Activated CD8-positive, alpha-beta T cell treated with anti-CD3 and anti-CD28 coated beads, Interleukin-2, amount 10 ng/mL, durations not matched to agents 7 days and 5 days (primary cell): ENCODE measurements at places on chromosomes 12 and 14. TPM values are rescaled to one million over a fixed set of nuclear protein-coding genes. Genes with fewer than 3 reads are reported as not detected.

SLC6A13 gene
- total RNA-seq, result 0.26 TPM

TPPP2 gene
- total RNA-seq, result not detected

AVPR1A gene
- not detected for total RNA-seq

PTPN6 gene
- total RNA-seq, result 354 TPM

TEX52 gene
- total RNA-seq, result 0.29 TPM

ETFRF1 gene
- 9.7 TPM for total RNA-seq

TRIM9 gene
- 0.63 TPM for total RNA-seq

FIGNL2 gene
- total RNA-seq, result 0.37 TPM

TEDC1 gene
- 61.8 TPM for total RNA-seq

HOXC11 gene
- total RNA-seq, result not detected

RNASE7 gene
- total RNA-seq, result not detected

MGST1 gene
- not detected for total RNA-seq

RTL1 gene
- not detected for total RNA-seq

- DNase-seq, result no peak
Measured at GRCh38 chr12:32765906-32766305, 10.2 kb upstream of the YARS2 start.

- peak; percentile 76 for DNase-seq
Measured at GRCh38 chr12:26113853-26114719, 10.8 kb downstream of the BHLHE41 start.

- no peak for DNase-seq
Measured at GRCh38 chr12:14366209-14367039, 942 bp downstream of the ATF7IP start.

- no peak for DNase-seq
Measured at GRCh38 chr14:104195361-104195760, 57.0 kb downstream of the KIF26A start.

- DNase-seq, result no peak
Measured at GRCh38 chr14:87343652-87344051, 649.3 kb downstream of the GALC start.

- no peak for DNase-seq
Measured at GRCh38 chr12:22014041-22014782, 31.8 kb upstream of the CMAS start.

GRCh38 chr12:108477055-108477880, 37.8 kb upstream of the FICD start:
- DNase-seq, result no peak

DNA sequence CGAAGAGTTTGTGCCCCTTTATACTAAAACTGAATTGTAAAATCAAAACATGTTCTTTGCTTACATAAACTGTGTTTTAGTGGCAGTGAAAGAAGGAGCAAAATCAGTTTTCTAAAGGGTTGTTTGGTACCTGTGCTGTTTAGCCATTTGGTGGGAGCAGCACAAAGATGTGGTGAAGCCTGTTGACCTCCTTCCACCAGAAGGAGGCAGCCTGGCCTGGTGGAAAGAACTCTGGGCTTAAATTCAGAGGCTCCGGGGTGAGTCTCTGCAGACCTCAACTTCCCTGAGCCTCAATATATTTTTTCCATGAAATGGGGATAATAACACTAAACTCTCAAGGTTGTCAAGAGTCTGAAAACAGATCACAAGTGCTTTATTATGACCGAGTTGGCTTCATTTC, 502.5 kb downstream of the VRK1 start:
- DNase-seq, result peak; percentile 36

- DNase-seq, result no peak
Measured at GRCh38 chr12:127411981-127412380, 855.0 kb upstream of the TMEM132C start.

DNA sequence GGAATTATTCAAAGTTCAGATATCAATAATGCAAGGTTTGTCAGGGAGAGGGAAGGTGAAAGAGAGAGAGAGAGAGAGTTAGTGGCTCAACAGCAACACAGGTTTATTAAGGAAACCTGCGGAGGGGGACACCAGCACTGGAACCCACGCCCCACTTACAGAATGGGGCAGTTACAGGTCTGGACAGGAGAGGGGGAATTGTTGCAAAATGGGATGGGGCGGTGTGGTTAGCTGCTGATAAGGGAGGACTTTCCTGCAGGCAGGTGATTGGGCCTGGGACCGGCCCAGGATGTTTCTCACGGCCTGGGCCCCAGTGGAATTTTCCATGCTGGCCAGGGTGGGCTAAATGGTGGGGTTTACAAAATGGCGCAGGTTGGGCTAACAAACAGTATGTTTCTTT, 278.2 kb upstream of the SLC16A7 start:
- no peak for DNase-seq

GRCh38 chr14:37985826-37986470, 221.8 kb upstream of the SSTR1 start:
- peak; percentile 69 for DNase-seq

DNA sequence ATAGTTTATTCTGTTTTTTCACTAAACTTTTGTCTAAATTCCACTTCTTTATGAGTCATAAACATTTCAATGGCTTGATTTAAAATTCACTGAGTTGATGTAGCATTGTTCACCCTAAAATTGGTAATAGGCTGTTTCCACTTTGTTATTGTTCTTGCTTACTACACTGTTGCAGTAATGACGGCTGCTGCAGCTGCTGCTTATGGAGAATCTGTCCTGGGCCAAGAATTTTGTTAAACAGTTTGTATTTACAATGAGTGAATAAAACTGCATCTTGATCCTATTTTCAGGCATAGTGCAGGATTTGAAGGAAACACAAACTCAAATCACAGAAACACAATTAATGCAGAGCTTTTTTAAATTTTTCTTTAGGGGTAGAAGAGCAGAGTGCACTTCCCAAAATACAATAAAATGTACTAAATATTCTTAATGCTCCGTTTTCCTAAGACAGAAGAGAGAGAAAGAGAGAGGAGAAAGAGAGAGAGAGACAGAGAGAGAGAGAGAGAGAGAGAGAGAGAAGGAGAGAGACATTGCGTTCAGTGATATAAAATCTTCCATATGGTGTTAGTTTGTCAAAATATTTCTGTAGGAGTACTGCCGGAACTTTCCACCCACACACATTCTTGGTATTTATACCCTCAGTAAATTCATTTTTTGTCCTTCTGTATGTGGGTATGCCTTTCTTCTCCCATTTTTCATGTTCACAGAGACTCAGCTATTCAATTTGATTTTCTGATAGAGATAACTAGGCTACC, 266.4 kb downstream of the LRFN5 start:
- DNase-seq, result no peak

GRCh38 chr14:92584816-92585215, 71.2 kb downstream of the RIN3 start:
- DNase-seq, result no peak

DNA sequence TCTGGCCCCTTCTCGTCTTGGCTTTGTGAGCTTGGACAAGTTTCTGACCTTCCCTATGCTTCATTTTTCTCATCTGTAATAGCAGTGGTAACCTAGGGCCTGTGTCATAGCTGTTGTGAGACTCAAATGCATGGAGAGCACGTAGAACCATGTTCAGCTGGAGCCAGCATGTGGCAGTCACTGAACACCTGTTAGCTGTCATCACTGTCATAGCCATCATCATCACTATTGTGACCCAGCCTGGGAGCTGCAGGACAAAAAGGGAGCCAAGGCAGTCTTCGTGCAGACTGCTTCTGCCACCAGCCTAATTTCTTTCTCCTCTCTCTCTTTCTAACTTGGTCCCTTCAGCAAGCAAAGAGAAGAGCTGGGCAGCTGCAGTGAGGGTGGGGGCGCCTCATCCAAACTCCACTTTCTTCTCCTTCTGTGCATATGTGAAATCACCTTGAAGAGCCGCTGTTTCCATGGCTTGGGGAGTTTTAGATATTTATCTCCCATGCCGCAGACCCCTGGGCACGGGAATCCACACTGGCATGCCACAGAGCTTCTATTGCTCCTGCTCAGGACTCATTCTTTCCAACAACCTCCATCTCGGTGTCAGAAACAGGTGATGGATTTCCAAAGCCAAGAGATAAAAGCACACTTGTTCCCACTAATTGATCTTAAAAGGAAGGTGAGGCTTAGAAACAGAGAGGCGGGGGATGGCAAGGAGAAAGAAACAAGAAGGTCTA, 87.0 kb downstream of the SRRM4 start:
- DNase-seq, result no peak

- DNase-seq, result no peak
Measured at GRCh38 chr12:117047810-117048584, 51.2 kb downstream of the TESC start.

DNA sequence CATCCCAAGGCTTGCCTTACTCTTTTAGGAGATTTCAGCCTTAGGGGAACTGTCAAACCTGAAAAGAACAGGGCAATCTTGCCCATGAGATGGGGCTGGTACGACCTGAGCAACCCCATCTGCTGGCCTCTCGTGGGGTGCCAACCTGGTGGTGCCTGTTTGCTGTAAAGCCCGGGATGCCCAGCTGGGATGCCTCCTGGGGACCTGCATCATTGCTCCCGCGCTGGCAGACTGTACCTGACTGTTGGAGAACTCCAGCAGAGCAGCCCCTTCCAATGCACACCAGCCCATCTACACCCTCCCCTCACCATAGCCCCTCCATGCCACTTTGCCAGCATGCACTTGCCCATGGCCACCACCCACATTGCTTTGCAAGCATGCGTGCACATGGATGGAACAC, 335.7 kb downstream of the RPS29 start:
- DNase-seq, result no peak

DNA sequence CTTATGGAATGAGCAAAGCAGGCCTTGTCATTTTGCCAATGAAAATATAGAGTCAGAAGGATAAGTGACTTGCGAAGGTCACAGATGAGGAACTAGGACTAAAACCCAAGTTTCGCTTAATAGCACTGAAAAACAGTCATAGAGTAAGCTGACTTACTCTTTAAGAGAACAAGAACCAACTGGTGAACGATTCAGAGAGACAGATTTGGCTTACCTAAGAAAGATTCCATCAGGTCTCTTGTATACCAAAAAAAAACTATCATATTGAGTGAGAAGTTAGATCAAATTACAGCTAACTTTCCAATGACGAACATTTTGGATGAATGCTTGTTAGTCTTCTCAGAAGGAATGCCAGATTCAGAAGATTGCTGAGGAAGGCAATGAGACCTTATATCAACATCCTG, 74.2 kb downstream of the ZFC3H1 start:
- no peak for DNase-seq

GRCh38 chr12:7756993-7757392, 8.0 kb upstream of the NANOGNB start:
- DNase-seq, result no peak

GRCh38 chr12:70852416-70853150, 68.0 kb downstream of the PTPRR start:
- DNase-seq, result no peak

DNA sequence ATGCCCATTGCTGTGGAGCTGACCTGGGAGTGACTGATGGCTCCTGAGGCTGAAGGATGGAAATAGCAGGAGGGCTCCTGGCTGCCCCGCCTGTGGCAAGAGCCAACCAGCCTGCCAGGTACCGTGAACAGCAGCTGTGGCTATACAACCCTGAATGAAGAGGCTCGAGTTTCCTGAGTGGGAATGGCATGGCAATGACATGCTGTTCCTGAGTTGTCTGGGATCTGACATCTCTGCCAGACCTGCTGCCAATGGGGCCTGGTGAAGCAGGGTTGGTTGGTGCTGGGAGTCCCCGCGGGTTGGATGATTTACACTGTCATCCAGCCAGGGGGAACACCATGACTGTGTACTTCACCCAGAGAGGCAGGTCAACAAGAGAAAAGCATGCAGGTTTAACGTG, 31.8 kb upstream of the LRRC10 start:
- no peak for DNase-seq

DNA sequence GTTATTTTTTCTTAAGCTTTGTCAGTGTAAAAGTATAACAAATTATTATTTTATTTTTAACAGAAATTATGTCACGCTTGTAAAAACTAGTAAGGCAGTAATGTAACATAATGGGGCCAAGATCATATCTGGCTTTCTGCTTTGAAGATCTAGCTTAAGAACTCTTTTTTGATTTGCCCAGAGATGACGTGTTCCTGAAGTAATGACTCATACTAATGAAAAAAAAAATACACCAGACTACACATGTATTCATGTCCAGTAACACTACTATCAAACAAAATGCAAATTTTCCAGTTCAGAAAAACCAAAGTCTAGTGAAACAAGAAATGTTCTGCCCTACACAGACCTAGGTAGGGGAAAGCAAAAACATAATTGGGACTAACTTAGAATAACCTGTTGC, 432.2 kb upstream of the ATXN7L3B start:
- no peak for DNase-seq

DNA sequence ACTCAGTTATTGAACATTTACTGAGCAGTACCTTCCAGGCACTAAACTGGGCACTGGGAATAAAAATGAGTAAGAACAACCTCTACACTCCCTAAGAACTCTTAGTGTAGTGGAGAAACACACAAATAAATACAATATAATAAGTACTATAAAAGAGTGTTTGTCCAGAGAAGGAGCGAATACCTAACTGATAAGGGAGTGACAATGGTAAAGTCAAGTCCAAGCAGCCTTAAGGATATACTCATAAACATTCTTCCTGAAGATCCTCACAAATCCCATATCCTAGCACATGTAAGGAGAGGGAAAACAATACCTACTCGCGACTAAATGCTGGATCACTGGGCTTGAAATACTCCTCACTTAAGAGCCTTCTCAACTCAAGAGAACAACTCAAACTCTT, 32.8 kb downstream of the SPTLC2 start:
- no peak for DNase-seq

GRCh38 chr14:21168055-21168454, 12.2 kb upstream of the OR5AU1 start:
- no peak for DNase-seq

- DNase-seq, result no peak
Measured at GRCh38 chr12:101599311-101599710, 4.5 kb downstream of the MYBPC1 start.

DNA sequence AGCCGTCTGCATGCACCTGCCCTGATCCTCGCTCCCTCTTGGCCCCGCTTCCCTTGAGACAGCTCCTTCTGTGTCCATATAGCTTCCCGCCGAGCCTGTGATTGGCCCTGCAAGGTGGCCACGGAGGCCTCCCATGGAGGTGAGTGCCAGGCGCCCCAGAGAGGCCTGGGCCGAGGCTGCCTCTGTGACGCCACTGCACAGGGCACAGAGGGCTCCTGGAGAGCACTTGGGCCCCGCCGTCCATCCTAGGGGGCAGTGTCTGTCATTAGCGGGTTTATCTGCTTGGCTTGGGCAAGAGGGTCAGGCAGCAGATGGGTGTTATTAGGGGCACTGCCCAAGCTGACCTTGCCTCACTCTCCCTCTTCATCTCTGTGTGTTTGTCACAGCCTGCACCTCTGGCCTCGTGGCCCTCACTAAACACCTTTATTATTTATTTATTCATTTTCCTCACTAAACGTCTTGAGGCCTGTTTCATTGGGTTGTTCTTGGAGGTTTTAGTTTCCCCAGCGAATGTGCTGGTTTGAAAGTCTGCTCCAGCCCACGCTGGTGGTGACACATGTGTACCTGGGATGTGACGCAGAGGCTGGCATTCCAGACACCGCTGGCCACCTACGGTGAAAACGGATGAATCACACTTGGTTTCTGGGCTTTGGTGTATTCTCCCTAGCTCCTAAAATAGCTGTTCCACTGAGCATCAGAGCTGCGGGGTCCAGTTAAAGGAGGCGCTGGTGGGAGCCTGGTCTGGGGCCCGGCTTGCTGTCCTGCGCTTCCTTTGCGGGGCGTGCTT, 5.9 kb downstream of the ZFYVE21 start:
- DNase-seq, result no peak

DNA sequence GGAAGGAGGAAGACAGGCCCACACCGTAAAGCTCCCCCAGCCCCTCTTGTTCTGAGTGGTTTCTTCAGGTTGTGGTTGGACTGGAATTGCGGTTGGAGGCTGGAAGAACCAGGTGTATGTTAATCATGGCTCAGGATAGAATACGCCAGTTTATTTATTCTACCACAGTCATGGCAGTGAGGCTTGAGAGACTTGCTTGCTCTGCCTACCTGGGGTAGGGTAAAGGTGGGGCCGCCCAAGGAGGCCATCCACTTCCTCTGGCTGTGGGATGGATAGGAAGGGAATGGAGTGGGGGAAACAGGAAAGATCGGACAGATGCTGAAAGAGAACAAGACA, 8.1 kb downstream of the SHMT2 start:
- DNase-seq, result no peak
